ENCODE measurements at places on chromosomes 5 and 9.

GRCh38 chr9:68841276-68842052 is 136.4 kb downstream of the PIP5K1B start:
- DNase-seq = no peak
- H3K27ac ChIP-seq = no peak overlapping the region
- no peaks in the 10 kb centered on the region for H3K36me3 ChIP-seq
- H3K27me3 ChIP-seq = no peaks in the 10 kb centered on the region
- H3K4me1 ChIP-seq = no peaks in the 10 kb centered on the region
- no peak overlapping the region for H3K4me3 ChIP-seq

DNA sequence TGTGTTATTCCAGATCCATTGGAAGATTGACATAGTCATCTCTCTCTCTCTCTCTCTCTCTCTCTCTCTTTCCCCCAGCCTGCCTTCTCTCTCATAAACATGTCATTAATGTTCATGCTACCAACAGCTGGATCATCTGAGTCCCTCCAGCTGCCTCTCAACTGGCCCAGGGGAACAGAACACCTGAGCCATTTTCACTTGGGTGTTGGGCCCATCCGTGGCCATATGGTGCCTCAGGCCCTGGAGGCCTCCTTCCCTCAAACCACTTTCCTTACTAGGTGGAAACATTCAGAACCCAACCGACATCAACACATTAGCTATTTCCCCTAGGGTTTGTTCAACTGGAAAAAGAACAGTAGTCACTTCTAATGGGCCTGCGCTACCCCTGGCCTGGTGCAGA is 196.2 kb downstream of the FRMD3 start:
- H3K4me3 ChIP-seq = no peak overlapping the region
- H3K4me1 ChIP-seq = no peaks in the 10 kb centered on the region
- H3K27ac ChIP-seq = no peak overlapping the region
- H3K36me3 ChIP-seq = no peaks in the 10 kb centered on the region

DNA sequence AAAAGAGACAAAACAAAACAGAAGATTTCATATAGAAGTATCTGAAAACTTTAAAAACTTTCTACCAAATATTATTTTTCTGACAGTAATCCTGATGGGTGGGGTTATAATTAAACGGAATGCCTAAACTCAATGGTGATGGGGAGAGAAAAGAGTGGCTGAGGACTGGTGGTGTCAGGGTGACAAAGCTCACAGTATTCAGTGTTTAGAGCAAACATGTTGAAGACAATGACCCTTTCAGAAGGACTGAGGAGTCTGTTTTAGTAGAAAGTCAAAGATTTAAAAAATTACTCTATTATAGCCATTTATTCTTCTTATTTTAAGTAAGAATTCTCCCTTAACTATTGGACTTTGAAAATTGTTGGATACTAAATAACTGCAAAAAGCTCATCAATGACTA is 1144.0 kb downstream of the TAF11L14 start:
- H3K36me3 ChIP-seq = no peaks in the 10 kb centered on the region
- H3K27me3 ChIP-seq = no peaks in the 10 kb centered on the region
- H3K27ac ChIP-seq = no peak overlapping the region
- DNase-seq = no peak

- no peaks in the 10 kb centered on the region for H3K36me3 ChIP-seq
- no peak overlapping the region for H3K27ac ChIP-seq
- no peak for DNase-seq
- no peaks in the 10 kb centered on the region for H3K4me1 ChIP-seq
- H3K27me3 ChIP-seq = no peaks in the 10 kb centered on the region
Observed at GRCh38 chr5:110354311-110354710, 372.2 kb downstream of the TMEM232 start.

- H3K36me3 ChIP-seq = no peaks in the 10 kb centered on the region
- H3K27ac ChIP-seq = no peak overlapping the region
- no peak for DNase-seq
- no peak overlapping the region for H3K4me3 ChIP-seq
Observed at GRCh38 chr9:22363421-22363887, 83.2 kb upstream of the DMRTA1 start.

DNA sequence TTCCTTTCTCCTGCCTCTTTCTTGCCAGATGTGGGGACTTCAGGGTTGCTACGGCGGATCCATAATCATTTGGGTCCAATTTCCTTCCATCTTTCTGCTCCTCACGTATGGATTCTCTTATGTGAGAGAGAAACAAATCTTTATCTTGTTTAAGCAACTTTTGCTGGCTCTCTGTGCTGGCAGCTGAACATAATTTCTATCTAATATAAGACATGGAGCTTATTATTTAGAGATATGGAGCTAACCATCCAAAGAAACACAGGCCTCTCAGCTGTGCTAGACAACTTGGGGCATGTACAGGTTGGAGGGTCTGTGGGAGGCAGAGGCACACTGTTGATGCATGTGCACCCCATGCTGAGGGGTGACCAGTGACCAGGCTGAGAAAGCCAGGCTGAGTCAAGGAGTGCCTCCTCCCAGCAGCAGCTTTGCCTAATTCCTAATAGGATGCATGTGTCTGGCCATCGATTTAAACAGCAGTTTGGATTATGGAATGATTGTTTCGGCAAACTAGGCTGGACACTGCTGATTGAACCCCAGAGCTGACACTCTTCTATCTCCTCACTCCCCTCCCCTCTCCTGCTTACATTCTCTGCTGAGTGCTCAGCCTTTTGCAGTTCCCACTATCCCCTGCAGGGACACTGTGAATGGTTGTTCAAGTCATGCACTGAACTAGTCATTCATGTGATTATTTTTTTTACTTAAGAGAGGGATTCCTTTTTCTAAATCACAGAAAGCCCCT is 195.8 kb downstream of the ERCC6L2 start:
- no peaks in the 10 kb centered on the region for H3K4me1 ChIP-seq
- no peaks in the 10 kb centered on the region for H3K27me3 ChIP-seq
- H3K36me3 ChIP-seq = no peaks in the 10 kb centered on the region

GRCh38 chr5:75461679-75462078 is 49.8 kb downstream of the CERT1 start:
- H3K4me1 ChIP-seq = no peaks in the 10 kb centered on the region
- no peak overlapping the region for H3K4me3 ChIP-seq
- H3K27me3 ChIP-seq = no peaks in the 10 kb centered on the region
- no peak for DNase-seq
- peaks cover 5% of the 10 kb centered on the region for H3K36me3 ChIP-seq
- no peak overlapping the region for H3K27ac ChIP-seq

GRCh38 chr5:74169701-74170100 is 470.8 kb downstream of the ENC1 start:
- no peaks in the 10 kb centered on the region for H3K27me3 ChIP-seq
- no peak for DNase-seq
- H3K27ac ChIP-seq = no peak overlapping the region
- no peaks in the 10 kb centered on the region for H3K4me1 ChIP-seq

GRCh38 chr9:82024908-82025307 is 36.3 kb downstream of the SPATA31D1 start:
- no peaks in the 10 kb centered on the region for H3K27me3 ChIP-seq
- H3K4me3 ChIP-seq = no peak overlapping the region
- no peak for DNase-seq
- H3K36me3 ChIP-seq = no peaks in the 10 kb centered on the region
- no peaks in the 10 kb centered on the region for H3K4me1 ChIP-seq

- DNase-seq = no peak
- H3K4me1 ChIP-seq = peaks cover 9% of the 10 kb centered on the region
- no peaks in the 10 kb centered on the region for H3K36me3 ChIP-seq
- no peak overlapping the region for H3K27ac ChIP-seq
- no peak overlapping the region for H3K4me3 ChIP-seq
Observed at GRCh38 chr9:89659891-89660685, 55.3 kb downstream of the GADD45G start.

- no peak for DNase-seq
- no peaks in the 10 kb centered on the region for H3K36me3 ChIP-seq
- H3K27ac ChIP-seq = no peak overlapping the region
- no peak overlapping the region for H3K4me3 ChIP-seq
- H3K4me1 ChIP-seq = no peaks in the 10 kb centered on the region
- H3K27me3 ChIP-seq = no peaks in the 10 kb centered on the region
Observed at GRCh38 chr5:61302200-61302563, 29.9 kb upstream of the ZSWIM6 start.

GRCh38 chr9:115032296-115032695 is 85.7 kb downstream of the TNC start:
- H3K4me1 ChIP-seq = no peaks in the 10 kb centered on the region
- no peak overlapping the region for H3K27ac ChIP-seq

GRCh38 chr5:64659289-64659688 is 31.0 kb upstream of the SHISAL2B start:
- DNase-seq = no peak
- H3K36me3 ChIP-seq = no peaks in the 10 kb centered on the region
- no peaks in the 10 kb centered on the region for H3K4me1 ChIP-seq
- no peak overlapping the region for H3K27ac ChIP-seq
- no peaks in the 10 kb centered on the region for H3K27me3 ChIP-seq

- H3K4me1 ChIP-seq = no peaks in the 10 kb centered on the region
- H3K4me3 ChIP-seq = no peak overlapping the region
- H3K36me3 ChIP-seq = no peaks in the 10 kb centered on the region
- no peaks in the 10 kb centered on the region for H3K27me3 ChIP-seq
- no peak overlapping the region for H3K27ac ChIP-seq
Observed at GRCh38 chr5:5700549-5700948, 278.1 kb downstream of the ICE1 start.

GRCh38 chr5:131488463-131488862 is 146.6 kb downstream of the RAPGEF6 start:
- peaks cover 2% of the 10 kb centered on the region for H3K4me1 ChIP-seq
- no peak overlapping the region for H3K27ac ChIP-seq
- no peak overlapping the region for H3K4me3 ChIP-seq

DNA sequence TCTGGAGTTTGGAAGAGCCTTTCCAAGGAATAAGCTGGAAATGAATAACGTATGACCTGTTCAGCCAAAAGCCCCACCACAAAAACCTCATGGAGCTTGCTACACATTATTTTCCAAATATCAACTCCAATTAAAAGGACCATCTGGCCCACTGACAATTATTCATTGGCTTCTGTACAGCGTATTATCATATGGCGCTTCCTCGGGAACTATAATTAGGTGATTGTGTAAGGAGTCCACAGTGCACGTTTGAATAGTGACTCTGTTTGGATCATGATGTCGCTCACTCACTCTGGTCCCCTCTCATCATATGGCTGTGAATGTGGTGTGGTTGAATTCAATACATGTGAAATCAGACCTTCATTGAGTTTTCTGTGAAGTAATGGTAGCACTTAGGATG is 52.1 kb downstream of the GDNF start:
- no peaks in the 10 kb centered on the region for H3K4me1 ChIP-seq
- H3K27me3 ChIP-seq = no peaks in the 10 kb centered on the region

DNA sequence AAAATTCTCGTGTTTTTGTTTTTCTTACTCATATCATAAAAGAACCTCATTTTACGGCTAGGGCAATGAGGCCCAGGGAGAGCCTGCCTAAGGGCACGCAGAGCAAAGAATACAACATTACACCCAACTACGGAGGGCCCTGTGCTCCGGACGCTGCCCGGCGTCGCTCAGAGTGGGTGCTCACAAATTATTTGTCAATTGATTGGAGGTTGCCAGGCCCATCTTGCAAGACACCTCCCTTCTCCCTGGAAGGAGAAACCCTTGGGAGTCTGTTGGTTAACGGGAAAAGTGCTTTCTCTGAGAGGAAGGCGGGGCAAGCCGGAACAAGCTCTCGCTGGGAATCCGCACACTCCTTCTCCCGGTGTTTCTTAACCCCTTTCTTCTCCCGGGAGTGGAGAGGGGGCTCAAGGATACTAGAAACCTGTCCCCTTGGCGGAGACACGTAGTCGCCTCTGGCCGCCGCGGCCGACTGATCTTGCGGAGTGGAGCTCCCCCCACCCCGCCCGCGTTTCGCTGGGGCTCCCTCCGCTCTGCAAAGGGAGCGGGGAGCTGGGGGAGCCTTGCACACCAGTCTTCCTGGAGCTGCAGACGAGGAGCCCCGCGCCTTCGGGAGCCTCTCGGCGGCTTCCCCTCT is 599.3 kb upstream of the SGCD start:
- H3K4me3 ChIP-seq = no peak overlapping the region
- H3K36me3 ChIP-seq = no peaks in the 10 kb centered on the region
- H3K4me1 ChIP-seq = no peaks in the 10 kb centered on the region
- no peak overlapping the region for H3K27ac ChIP-seq

GRCh38 chr5:138595180-138595795 is 20.1 kb upstream of the HSPA9 start:
- no peaks in the 10 kb centered on the region for H3K4me1 ChIP-seq
- no peak overlapping the region for H3K4me3 ChIP-seq
- DNase-seq = no peak
- H3K27ac ChIP-seq = no peak overlapping the region
- H3K27me3 ChIP-seq = no peaks in the 10 kb centered on the region
- H3K36me3 ChIP-seq = no peaks in the 10 kb centered on the region

DNA sequence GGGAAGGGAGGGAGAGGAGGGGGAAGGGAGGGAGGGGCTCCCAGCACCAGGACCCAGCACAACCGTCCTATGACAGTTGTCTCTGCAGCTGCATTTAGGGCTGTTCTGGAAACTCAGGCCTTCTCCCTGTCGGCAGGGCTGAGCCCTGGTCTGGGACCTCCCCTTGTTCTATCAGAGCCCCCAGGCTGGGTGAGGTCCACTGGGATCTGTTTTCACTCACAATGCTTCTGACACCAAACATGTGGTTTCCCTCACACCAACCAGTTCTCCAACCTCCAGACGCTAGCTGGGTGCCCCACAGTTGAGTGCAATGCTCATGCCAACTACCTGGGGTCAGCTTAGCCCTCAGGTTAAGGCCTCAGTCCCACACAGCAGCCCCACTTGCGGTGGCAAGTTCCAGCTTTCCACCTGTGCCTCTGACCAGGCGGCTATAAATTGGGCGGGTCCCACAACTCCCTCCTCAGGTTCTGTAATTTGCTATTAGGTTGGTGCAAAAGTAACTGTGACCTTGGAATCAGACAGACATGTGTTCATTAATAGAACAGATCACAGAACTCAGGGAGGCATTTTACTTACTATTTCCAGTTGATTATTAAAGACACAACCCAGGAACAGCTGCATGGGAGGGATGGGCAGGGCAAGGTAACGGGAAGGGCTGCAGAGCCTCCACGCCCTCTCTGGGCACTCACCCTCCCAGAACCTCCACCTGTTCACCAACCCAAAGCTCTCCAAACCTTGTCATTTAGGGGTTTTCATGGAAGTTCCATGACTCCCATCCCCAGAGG is 13.5 kb downstream of the ADAMTS2 start:
- no peak overlapping the region for H3K27ac ChIP-seq
- H3K4me3 ChIP-seq = no peak overlapping the region
- no peaks in the 10 kb centered on the region for H3K4me1 ChIP-seq
- H3K36me3 ChIP-seq = no peaks in the 10 kb centered on the region

GRCh38 chr5:14608169-14608568 is 26.6 kb downstream of the OTULINL start:
- no peaks in the 10 kb centered on the region for H3K4me1 ChIP-seq
- H3K36me3 ChIP-seq = peaks cover 35% of the 10 kb centered on the region
- no peak for DNase-seq
- no peaks in the 10 kb centered on the region for H3K27me3 ChIP-seq

- H3K27me3 ChIP-seq = no peaks in the 10 kb centered on the region
- H3K27ac ChIP-seq = no peak overlapping the region
- H3K4me1 ChIP-seq = no peaks in the 10 kb centered on the region
- H3K36me3 ChIP-seq = no peaks in the 10 kb centered on the region
- H3K4me3 ChIP-seq = no peak overlapping the region
Observed at GRCh38 chr5:179468696-179469095, 81.7 kb upstream of the RUFY1 start.

GRCh38 chr5:431001-431710 is 11.8 kb upstream of the EXOC3 start:
- H3K27me3 ChIP-seq = no peaks in the 10 kb centered on the region
- H3K27ac ChIP-seq = no peak overlapping the region

GRCh38 chr5:148827723-148828122 is 1.3 kb downstream of the ADRB2 start:
- peaks cover 18% of the 10 kb centered on the region for H3K4me1 ChIP-seq
- no peak for DNase-seq
- H3K4me3 ChIP-seq = peak overlapping the region; percentile 74
- no peaks in the 10 kb centered on the region for H3K36me3 ChIP-seq
- H3K27ac ChIP-seq = no peak overlapping the region

GRCh38 chr5:61055434-61056006 is 106.7 kb downstream of the SMIM15 start:
- no peak overlapping the region for H3K4me3 ChIP-seq
- H3K4me1 ChIP-seq = no peaks in the 10 kb centered on the region
- H3K36me3 ChIP-seq = no peaks in the 10 kb centered on the region
- H3K27me3 ChIP-seq = no peaks in the 10 kb centered on the region
- H3K27ac ChIP-seq = no peak overlapping the region

All from effector memory CD4-positive, alpha-beta T cell (primary cell).